Ureter (tissue), 1 donor: ENCODE measurements at places on chromosomes 3 and 15. TPM values are rescaled to one million over a fixed set of nuclear protein-coding genes. Genes with fewer than 3 reads are reported as not detected.

The CAMKV gene
- not detected for total RNA-seq

The RARB gene
- total RNA-seq, result 14.0 TPM

The EPHB3 gene
- total RNA-seq, result 4.9 TPM

The SEMA3F gene
- 132 TPM for total RNA-seq

The P3H2 gene
- total RNA-seq, result 13.9 TPM

The FBXL22 gene
- total RNA-seq, result 13.3 TPM

The AP3S2 gene
- total RNA-seq, result 52.8 TPM

The PRSS50 gene
- total RNA-seq, result 1.6 TPM

The CCNB2 gene
- total RNA-seq, result 0.49 TPM

DNA sequence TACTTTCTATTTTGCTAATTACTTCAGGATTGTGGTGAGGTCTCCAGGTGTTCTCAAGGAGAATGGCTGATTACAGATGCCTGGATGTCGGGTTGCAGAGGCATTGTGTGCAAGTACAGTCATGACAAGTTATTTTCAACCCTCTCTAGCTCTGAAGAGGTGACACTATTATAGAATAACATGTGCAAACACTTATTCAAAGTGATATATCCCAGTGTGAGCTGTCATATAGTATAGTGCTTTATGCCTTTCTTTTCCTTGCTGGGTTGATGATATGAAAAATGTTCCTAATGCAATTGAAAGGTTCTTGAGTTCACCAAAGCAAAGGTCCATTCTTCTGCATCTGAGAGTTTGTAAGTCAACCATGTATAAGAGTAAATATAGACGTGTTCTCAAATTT is 167.2 kb downstream of the SPATA16 start:
- DNase-seq, result no peak

DNA sequence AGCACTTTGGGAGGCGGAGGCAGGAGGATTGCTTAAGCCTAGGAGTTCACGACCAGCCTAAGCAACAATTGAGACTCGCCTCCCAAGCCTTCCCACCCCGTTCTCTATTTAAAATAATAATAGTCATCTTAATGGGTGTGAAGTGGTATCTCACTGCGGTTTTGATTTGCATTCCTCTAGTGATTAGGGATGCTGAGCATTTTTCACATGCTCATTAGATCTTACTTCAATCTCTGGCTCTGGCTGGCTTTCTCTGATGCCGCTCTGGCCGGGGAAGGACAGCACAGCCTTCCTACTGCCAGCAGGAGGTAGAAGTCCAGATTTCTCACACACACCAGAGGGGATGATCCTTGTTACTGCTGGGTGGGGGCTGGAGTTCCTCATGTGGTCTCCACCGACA is 7.4 kb upstream of the EIF4A2 start:
- DNase-seq, result no peak

DNA sequence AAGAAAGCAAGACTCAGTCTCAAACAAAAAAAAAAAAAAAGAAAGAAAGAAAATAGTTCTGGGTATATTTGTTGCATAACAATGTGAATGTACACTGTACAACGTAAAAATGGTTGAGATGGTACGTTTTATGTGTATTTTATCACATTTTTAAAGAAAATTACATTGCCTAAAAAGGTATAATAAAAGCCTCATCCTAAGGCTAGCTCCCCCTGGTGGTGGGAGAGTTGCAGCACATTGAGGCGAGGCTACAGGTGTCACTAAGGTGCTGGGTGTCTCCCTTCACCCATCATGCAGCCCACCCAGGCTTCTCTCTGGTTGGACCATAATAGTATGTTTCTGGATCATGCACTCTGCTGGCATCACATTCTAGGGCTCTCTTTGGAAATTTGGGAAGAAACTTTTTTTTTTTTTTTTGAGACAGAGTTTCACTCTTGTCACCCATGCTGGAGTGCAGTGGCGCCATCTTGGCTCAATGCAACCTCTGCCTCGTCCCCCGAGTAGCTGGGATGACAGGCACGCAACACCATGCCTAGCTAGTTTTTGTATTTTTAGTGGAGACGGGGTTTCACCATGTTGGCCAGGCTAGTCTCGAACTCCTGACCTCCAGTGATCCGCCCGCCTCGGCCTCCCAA is 12.4 kb upstream of the RAB11A start:
- DNase-seq, result peak; percentile 64

DNA sequence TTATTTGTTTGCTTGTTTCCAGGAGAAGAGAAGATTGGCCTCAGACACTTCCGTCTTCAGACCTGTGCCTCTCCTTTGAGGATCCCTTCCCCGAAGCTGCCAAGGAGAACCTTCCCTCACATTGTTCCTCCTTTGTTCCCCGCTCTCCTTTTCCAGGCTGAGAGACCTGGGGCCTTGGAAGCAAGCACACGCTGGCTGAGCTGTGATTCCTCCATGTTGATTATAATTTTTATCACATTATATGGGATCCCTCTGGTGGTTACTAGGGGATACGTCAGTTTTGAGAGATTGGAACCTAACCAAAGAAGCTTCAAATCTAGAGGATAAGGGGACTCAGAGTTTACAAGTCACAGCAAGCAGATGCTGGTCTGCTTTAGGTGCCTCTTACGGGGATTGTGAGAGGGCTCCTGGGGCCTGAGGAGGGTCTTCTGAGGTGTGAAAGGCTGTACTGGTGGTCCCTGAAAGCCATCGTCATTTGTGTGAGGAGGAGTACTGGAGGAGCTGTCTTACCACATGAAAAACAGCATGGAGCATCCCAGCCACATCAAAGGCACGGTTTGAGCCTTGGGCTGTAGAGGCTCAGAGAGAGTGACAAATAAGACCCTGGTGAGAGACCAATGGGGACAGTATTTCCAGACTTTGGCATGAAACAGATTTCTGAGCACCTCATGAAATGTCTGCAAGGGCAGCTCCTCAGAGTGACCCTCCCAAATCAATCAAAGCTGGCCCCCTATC is 760.1 kb upstream of the CFAP20DC start:
- no peak for DNase-seq

GRCh38 chr15:101113114-101114005 is 138.5 kb downstream of the CHSY1 start:
- DNase-seq, result no peak

DNA sequence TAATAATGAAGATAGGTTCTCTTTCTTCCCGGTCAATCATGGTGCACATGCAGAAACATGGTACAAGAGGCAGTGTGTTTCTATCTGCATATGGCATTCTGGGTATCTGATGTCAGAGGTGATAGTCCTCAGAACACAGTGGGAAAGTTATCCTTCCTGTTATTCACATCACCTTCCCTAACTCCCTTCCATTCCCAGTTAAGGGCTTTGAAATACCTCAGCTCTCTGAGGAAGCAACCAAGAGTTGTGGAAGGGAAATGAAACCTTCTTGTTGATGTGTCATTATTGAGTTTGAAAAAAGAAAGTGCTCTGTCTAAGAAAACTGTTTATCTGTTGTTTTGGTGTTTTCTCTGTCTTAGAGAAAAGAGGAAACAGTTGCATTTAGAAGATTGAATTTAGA is 21.9 kb upstream of the P2RY13 start:
- DNase-seq, result no peak

DNA sequence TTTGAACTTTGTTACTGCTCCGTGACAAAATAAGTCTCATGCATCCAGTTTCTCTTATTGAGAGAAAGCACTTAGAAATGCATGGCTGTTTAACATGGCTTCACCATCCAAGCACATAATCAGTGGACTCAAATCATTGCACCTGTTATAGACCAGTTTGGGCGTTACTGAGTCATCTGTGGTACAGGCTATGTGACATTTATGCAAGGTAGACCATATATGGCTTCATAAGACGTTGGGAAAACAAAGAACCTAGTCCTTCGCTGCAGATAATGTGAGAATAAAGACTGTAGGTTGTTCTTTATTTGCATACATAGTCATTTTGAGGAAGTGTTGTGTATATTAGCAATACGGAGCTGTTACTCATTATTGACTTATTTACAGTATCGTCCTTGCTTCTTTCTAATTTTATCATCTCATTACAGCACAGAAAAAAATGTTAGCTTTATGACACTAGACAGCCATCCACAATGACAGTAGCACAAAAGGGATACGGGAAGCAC is 374.7 kb downstream of the IL5RA start:
- DNase-seq, result no peak

- no peak for DNase-seq
Observed at GRCh38 chr3:197368821-197369220, 70.4 kb upstream of the DLG1 start.

GRCh38 chr15:61198722-61199121 is 30.4 kb downstream of the RORA start:
- no peak for DNase-seq

DNA sequence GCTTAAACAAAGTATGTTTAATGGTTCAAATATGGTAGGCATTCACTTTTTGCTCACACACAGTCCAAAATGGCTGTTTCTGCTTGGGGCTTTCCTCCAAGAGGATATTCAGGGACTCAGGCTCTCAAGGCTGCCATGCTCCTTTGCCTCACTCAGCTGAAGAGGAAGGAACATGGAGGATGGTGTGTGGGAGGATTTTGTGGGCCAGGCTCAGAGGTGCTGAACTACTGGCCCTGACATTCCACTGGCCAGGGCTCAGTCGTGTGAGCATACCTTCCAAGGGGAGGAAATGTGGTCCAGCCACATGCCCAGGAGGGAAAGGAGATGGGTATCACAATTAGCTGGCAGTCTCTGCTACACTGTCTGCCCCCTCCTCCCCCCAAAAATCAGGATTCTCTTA is 8.7 kb downstream of the PXYLP1 start:
- DNase-seq, result no peak

- no peak for DNase-seq
Observed at GRCh38 chr3:133445108-133445507, 45.3 kb downstream of the BFSP2 start.

DNA sequence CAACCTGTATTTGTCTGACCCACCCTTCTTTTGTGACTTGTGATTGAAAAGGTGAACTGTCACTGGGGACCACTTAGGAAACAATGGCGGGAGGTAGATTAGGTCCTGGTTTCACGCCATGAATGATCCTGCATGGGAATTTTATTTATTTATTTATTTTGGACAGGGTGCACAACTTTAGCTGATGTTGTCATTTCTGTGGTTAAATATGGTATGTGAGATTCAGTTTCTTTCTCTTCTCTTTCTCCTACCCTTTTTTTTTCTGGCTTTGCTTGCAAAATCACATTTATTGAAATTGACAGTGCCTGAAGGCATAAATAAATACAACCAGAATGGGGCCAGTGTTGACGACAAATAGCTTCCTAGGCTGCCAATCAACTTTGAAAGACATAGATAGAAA is 18.0 kb upstream of the HTR3E start:
- no peak for DNase-seq

DNA sequence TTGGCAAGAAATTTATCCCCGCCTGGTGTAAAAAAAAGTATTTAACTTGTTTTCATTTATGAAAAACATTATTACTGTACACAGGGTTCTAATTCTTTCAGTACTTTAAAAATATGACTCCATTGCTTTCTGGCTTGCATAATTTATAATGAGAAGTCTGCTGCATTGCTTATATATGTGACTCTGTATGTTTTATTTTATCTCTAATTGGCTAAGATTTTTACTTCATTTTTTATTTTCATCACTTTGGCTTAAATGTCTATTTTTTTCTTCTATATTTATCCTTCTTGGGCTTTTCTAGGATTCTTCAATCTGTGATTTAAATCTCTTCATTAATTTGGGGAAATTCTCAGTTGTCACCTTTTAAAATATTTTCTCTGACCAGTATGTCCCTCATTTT is 636.6 kb upstream of the NR2F2 start:
- no peak for DNase-seq

DNA sequence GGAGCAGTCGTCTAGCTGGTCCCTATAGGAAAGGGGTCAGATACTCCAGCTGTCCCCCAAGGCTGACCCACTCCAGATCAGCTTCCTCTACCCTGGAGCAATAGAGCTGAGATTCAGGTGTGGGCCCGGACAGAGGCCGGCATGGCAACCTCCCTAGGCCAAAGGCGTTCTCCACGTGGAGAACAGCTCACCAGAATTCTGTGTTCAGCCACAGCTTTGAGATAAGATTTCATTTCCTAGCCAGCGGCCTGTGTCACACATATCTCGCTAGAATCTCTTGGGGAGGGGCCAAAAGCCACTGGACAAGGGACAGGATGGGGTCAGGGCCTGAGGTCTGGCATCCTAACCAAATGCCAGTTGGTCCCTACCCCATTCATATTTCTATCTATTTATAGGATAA is 20.1 kb downstream of the SRGAP3 start:
- no peak for DNase-seq

DNA sequence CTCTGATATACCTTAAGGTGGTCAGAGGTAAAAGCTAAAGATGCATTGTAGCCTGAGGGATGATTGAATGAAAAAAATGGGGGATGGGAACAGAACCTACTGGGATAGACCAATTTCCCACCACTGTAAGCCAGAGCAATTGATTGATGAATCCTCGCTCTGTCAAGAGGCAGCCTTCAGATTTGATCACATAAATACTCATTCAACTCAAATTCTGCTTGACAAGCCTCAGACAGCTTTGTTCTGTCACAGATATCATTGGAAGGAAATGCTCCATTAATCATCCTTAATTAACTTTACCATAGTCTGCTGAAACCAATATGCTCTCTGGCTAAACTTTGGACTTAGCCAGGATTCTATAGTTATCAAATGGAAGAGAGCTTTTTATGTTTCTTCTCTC is 467.8 kb downstream of the MECOM start:
- DNase-seq, result no peak

GRCh38 chr3:66671291-66671690 is 170.5 kb upstream of the LRIG1 start:
- no peak for DNase-seq

DNA sequence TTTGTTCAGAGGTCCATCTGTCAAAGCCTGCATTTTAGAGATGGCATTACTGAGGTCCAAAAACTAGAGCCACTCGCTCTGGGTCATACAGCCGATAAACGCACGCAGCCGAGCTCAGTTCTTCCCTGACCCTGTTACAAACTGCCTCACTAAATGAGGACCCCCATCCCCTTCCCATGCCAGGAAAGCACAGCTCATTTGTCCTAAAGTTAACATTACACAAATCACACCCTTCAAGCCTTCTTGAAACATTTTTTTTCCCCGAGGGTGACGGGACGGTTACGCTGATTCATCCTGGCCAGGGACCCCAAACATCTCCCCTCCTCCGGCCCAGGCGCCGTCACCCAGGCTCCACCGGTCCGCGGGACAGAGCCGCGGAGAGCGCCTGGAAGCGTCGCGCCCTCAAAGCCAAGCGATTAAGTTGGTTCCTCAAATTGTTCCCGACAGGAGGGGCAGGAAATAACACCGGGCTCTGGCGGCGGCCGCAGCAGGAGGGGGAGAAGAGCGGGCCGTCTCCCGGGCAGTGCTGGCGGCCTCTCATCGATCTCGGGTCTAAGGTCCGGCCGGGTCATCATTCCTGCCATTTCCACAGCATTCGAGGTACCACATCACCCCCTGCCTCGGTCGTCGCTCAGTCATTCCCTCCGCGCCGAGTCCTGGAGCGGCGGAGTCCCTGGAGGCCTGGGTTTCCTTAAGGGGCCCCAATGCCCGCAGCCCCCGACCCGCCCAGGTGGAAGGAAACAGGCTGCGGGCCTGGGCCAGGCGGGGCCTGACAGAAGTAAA is 619 bp upstream of the CMTM8 start:
- DNase-seq, result no peak
